ENCODE measurements at places on chromosomes 6 and 20. TPM values are rescaled to one million over a fixed set of nuclear protein-coding genes. Genes with fewer than 3 reads are reported as not detected.

- DNase-seq = no peak
Observed at GRCh38 chr20:3378138-3378537, 29.3 kb downstream of the DNAAF9 start.

- DNase-seq = no peak
Observed at GRCh38 chr6:131831886-131832285, 24.1 kb downstream of the ENPP1 start.

- DNase-seq = no peak
Observed at GRCh38 chr6:158625881-158626305, 18.6 kb downstream of the DYNLT1 start.

GRCh38 chr20:63896264-63897105, 1.6 kb downstream of the DNAJC5 start:
- DNase-seq = peak; percentile 24

GRCh38 chr6:91852252-91852651, 1265.4 kb upstream of the MAP3K7 start:
- DNase-seq = no peak

- DNase-seq = no peak
Observed at GRCh38 chr6:17178754-17179529, 77.1 kb downstream of the STMND1 start.

DNA sequence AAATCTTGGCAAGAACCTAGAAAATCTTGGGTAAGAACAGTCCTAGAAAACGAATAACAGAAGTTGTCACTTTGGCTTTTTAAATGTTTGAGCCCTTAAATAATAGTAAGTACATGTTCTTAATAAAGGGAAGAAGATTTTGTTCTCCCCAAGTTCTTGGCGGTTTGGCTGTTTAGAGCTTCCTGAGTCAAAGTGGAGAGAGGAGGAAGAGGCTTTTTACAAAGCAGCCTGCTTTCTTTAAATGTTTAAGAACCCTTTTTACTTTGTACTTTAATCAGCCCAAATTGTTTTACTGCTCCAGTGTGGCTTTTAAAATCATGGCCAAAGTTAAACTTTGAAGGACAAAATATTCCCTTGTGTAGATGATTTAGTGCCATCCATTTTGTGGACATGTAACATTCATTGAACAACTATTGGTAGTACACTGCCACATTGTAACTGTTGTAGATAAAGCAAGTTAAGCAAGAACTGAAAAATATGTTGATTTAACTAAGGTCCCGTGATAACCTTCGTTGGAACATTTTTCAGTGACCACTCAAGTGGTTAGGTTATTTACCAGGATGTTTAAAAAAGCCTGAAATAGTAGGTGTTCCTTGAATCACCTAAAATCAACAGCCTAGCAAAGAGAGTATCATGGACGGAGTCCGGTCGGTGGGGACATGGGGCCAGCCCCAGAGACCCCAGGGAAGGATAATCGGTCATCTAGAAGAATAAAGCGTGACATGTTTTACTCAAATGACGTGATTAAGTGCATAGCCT, 2.4 kb downstream of the AMD1 start:
- no peak for DNase-seq

DNA sequence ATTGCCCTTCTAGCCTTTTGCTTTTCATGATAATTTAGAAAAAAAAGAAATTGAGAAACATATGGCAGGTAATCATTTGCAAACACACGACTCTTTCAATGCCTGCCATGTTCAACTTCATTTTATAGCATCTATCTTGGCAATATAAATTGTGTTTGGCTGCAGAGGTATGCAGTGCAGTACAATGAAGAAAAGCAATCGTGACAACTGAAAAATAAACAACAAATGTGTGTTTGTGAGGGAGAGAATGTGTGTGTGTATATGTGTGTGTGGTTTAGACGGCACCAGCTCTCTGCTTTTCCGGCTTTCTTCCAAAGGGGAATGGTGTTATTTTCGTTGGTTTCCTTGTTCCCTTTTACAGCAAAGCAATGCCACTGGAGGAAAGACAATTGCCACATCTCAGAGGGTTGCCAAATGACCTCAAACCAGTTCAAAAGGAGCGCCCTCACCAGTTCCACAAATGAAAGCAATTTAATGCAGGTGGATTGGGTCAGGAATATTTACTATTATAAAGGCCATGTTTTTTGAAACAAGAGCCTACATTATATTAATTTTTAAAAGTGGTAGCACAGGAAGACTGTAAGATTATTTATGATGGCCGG, 587.2 kb downstream of the PRKN start:
- no peak for DNase-seq

DNA sequence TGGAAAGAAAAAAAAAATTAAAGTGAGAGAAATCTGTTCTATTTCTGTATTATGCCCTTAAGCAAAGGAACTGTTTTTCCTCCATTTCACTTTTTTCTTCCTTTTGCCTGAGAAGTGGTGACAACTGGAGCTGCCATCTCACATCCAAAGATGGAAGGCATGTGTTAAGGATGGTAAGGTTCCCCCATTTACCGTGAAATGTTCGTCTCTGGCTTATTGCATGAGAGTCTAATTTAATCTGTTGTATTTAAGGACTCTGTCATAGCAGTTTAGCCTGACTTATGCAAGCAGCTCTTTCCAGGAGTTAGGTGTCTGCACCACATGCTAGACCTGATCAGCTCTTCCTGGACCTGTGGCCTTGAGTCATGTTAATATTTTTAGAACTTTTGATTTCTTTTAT, 389.5 kb upstream of the MAP3K7 start:
- DNase-seq = no peak

DNA sequence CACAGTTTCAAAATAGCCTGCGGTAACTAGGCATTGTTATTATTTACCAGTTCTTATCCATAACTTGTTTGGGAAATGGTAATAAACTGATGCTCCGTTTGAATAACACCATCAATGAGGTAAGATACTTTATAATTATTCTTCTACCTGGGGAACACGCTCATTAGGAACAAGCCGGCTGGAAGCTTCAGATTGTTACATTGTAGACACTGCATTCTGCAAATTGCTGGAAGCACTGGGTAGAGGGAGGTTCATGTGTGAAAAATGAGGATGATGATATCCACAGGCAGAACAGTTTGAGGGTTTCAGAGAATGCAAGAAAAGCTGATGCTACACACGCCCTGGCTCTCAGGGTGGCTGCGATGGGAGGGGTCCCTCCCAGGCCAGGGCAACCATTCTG, 560.6 kb upstream of the AGPAT4 start:
- no peak for DNase-seq

GRCh38 chr6:43706788-43707187, 19.2 kb upstream of the MRPS18A start:
- DNase-seq = no peak

DNA sequence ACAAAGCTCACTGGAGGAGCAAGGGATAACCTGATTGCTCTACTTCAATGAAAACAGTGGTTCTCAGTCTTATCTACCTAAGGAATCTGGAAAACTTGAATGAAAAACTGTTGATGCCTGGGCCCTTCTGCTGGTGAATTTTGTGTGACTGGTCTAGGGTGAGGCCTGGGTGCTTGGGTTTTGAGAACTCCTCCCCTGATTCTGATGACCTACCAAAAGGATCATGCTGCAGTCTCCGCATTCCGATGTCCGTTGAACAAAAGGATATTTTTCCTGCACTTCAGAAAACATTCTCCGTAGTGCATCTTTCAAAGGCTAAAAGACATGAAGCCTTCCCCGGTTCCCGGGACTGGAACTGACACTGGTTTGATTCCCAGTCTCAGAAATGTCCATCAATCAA, 157.9 kb downstream of the SYNDIG1 start:
- no peak for DNase-seq

- DNase-seq = no peak
Observed at GRCh38 chr6:100382767-100383195, 81.9 kb downstream of the SIM1 start.

The GPR63 gene
- total RNA-seq = 0.25 TPM

The LTB gene
- total RNA-seq = 244 TPM

The CRISP3 gene
- not detected for total RNA-seq
